ENCODE measurements at places on chromosomes 3 and 15.

DNA sequence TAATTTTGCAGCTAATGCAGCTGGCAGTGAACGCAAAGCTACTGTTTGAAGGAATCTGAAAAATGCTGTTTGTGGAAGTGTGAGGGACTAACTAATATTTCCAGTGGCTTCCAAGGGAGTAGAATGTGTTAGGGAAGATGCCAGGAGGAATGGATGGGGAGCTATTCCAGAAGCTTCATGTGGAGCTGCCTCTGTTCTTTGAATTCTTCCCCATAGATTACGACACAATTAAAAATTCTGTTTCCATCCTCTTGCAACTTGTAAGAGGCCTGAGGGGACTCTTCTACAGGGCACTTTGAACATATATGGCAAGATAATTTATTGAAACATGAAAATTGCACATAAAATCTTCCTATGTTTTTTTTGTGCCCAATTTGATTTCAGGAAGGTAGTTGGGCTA is 74.3 kb upstream of the CTXND1 start:
- DNase-seq, result no peak

DNA sequence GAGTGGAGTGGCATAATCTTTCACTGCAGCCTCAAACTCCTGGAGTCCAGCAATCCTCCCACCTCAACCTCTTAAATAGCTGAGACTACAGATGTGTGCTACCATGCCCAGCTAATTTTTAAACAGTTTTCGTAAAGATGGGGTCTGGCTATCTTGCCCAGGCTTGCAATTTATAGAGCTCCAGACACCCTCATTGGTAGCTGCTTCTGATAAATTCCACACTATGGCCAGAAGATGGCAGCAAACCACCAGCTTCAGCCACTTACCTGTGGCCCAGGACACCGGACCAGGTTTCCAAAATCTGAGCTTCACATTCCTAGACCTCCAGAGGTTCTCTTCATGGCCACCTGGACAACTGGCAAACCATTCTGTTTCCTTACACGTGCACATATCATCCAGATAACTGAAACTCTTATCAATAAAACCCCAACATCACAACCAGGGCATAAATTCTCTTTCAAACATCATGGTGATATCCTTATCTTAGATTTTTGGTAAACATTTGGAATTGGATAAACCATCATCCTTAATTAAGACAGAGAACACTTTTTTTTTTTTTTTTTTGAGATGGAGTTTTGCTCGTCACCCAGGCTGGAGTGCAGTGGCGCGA is 28.9 kb downstream of the FBXW12 start:
- DNase-seq, result peak; percentile 38

- no peak for DNase-seq
Measured at GRCh38 chr15:98555173-98555515, 93.2 kb upstream of the IGF1R start.

- no peak for DNase-seq
Measured at GRCh38 chr3:132136334-132136716, 101.5 kb upstream of the CPNE4 start.

GRCh38 chr3:111539351-111540331 is 2.4 kb upstream of the CD96 start:
- peak; percentile 53 for DNase-seq

GRCh38 chr3:172766241-172766640 is 15.7 kb downstream of the ECT2 start:
- no peak for DNase-seq

DNA sequence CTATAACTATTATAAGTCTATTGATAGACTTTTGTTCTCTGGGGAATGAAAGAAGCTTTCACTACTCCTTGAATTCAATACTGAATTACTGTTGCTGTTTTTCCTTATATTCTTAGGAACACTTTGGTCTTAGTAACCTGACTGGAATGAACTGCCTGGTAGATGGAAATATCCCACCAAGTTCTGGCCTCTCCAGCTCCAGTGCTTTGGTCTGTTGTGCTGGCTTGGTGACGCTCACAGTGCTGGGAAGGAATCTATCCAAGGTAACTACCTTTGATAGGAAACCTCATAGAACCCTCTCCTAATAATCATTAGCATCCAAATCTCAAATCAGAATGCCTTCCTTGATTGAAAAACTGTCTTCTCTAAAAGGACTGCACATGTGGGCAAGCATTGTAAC is 69.1 kb downstream of the GALK2 start:
- DNase-seq, result no peak

GRCh38 chr15:61229883-61230180 is 730 bp upstream of the RORA start:
- no peak for DNase-seq

GRCh38 chr15:32682569-32682968 is 35.2 kb upstream of the GREM1 start:
- no peak for DNase-seq

GRCh38 chr3:123803521-123803920 is 80.6 kb downstream of the MYLK start:
- no peak for DNase-seq

GRCh38 chr15:39623529-39623931 is 42.7 kb downstream of the THBS1 start:
- DNase-seq, result no peak

GRCh38 chr3:31232055-31233025 is 300.4 kb upstream of the STT3B start:
- DNase-seq, result no peak

GRCh38 chr3:105614288-105615030 is 247.8 kb downstream of the ALCAM start:
- DNase-seq, result no peak

DNA sequence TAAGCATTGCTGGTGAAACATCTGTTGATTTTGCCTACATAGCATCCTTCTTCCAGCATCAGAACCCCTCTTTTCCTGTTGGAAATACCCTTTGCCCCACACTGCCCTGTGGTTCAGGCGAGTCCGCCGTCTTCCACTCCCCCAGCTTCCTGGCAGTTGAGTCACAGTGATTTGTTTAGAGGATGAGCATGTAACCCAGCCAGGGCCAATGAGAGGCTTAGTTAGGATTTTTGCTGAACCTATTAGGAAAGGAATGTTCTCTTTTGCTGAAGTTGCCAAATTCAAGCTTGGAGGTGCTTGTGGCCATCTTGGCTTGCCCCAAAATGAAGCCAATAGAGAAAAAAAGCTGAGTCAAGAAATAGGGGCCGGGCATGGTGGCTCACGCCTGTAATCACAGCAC is 19.0 kb upstream of the MEX3B start:
- DNase-seq, result no peak

DNA sequence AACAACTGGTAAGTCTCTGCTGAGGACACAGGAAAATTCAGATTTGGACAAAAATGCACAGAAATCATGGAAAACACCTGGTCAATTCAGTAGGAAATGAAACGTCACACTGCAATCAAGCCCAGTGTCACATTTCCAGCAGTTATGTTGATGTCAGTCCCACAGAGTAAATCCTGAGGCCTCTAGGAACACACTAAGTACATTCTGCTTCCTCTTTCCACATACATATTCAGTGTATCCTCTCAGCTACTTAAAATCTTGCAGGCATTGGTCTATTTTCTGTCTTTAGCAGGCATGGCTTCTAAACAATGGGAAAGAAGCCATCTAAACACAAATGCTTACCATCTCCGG is 207.8 kb downstream of the PLCL2 start:
- no peak for DNase-seq

DNA sequence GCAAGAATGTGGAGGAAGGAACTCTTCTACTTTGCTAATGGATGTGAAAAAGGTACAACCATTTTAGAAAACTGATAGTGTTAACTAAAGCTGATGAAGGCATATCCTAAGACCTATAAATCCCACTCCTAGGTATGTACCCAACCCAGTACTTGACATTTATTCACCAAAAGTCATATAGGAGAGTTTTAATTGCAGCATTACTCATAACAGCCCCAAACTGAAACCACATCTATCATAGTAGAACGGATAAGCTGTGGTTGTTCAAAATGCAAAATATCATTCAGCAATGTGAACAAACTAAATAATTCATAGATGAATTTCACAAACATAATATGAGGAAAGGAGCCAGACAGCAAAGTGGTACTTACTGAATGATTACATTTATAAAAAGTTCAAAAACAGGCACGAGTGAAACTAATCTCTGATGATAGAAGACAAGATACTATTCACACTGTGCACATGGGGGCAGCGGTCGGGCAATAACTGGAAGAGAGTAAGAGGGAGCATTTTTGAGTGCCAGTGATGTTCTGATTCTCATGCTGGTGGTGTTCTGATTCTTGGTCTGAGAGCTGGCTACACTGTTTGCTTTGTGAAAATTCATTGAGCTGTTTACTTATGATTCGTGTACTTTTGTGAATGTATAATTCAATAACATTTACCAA is 34.3 kb downstream of the GOLIM4 start:
- DNase-seq, result no peak

DNA sequence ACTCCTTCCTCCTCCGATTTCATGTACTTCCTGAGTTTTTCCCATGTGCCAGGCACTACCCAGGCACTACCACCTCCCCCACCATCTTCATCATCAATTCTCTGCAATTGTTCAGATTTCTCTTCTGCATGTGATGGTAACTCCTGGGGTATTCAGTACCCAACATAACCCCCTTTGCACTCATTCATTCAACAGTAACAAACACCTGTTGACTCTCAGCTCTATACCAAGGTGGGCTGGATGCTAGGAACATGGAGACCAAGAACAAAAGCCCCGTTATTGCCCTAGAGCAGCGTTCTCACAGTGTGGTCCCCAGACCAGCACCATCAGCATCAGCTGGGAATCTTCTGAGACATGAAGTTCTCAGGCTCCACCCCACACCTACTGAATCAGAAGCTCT is 113.0 kb upstream of the CHD2 start:
- no peak for DNase-seq

DNA sequence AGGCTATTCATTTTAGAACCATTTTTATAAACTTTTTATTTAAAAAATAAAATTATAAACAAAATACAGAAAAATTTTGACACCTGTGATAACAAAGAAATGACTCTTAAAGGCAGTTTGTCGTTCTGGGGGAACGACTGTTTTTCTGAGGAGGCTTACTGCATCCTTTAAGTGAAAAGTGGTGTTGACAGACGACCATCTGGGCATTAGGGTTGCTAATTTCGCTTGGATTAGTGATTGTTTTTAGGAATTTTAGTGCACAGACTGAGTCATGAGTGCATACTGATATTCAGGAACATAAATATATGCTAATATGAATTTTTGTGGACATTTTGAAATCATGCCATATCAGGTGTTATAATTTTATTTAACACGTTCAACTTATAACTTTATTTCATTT is 28.5 kb downstream of the OSTN start:
- no peak for DNase-seq

- DNase-seq, result no peak
Measured at GRCh38 chr3:78839693-78840092, 928.1 kb downstream of the ROBO1 start.

DNA sequence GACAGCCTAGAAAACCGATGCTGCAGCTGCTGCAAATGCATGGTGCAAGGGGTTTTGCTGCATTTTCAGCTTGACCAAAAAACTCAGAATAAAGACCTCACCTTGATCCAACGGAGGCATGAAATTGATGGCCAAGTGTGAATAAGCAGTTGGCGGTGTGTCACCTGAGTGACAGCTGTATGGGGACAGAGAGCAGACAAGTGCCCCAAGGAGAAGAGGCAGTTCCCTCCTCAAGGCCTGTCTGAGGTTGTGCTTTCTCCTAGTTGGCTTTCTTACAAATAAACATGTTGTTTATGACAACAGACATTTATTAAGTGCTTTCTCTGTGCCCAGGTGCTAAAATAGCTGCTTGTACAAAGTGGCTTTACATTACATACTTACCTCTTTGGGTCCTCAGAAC is 10.3 kb downstream of the PGPEP1L start:
- no peak for DNase-seq

DNA sequence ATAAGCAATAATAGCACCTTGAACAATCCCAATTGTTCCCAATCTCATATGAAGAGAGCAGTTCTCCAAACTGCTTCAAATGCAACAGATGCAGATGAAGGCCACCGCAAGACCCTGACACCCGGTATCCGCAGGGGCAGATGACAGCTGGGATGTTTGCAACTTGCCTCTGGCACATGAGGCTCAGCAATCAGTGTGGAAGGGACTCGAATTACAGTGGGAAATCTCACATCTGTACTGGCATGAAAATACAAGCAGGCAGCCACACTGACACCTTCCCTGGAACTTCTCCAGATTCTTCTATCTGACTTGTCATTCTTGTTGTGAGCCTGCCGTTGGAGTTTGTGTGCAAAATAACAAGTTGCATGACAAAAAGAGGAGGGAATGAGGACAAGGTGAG is 68.8 kb downstream of the WDR76 start:
- DNase-seq, result no peak

GRCh38 chr3:14608298-14608697 is 43.3 kb upstream of the CCDC174 start:
- DNase-seq, result no peak

- DNase-seq, result no peak
Measured at GRCh38 chr15:42151736-42152135, 4.7 kb downstream of the PLA2G4F start.

GRCh38 chr15:80822676-80823075 is 43.5 kb downstream of the CEMIP start:
- DNase-seq, result no peak

- no peak for DNase-seq
Measured at GRCh38 chr3:146577662-146578061, 27.5 kb downstream of the PLSCR5 start.

DNA sequence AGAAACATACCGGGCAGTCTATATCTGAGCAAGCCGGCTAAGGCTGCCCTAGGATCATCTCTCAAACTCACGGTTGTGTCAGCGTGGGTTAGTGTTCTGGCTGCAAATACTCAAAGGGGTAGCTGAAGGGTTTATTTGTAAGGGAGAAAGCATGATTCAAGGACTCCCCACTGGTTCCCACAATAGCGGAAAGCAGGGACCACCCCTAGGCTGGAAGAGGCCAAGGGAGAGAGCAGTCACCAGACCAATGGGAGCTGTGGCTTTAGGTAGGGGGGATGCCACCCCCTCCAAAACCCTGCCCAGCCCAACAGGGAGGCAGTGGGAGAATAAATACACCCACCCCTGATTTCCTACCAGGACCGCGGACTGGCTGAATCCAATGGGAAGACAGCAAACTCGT is 7.3 kb upstream of the LMCD1 start:
- no peak for DNase-seq

DNA sequence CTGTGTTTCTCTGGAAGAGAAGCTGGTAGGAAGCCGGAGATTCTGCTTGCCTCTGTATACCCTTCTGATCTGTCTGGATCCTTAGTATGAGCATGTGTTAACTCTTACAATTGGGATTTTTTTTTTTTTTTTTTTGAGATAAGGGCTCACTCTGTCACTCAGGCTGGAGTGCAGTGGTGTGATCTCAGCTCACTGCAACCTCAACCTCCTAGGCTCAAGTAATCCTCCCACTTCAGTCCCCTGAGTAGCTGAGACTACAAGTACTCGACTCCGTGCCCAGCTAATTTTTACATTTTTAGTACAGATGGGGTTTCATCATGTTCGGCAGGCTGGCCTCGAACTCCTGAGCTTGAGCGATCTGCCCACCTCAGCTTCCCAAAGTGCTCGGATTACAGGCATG is 44.5 kb downstream of the RPN1 start:
- DNase-seq, result no peak

DNA sequence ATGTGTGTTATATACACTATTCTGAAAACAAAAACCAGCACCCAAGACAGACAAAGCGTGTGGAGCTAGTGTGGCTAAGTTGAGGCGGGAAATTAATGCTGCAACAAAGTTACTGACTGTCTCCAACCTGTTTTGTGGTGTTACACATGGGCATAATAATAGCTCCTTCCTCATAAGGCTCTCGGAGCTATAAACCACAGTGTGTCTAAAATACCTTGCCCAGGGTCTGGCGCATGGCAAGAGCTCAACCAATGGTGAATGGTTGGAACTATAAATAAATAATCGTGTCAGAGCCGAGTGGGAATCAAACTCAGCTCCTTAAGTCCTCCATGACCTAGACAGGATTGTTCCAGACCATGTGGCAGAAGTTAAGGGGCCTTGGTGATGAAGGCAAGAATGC is 35.9 kb upstream of the TFRC start:
- no peak for DNase-seq
